ENCODE measurements at places on chromosomes 1 and 21.

DNA sequence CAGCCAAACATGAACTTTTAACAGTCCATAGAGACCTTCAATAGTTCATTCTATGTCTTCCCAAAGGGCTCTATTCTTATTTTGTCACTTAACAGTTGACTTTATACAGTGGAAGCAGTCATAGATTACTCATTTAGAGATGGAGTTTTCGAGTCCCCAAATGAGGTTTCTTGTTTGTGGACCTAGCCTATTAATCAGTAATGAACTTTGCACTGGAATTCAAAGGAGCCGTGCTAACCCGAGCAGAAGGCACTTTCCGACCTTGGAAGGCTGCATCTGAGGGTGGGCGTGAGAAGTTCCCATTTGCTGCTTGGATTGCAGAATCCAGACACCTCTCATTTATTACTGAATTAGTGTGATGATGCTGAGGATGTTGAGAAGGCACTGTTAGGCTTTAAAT lies 46.4 kb downstream of the TTC39A start:
- DNase-seq, result no peak

- no peak for DNase-seq
Measured at GRCh38 chr1:108583757-108584427, 24.0 kb downstream of the EEIG2 start.

DNA sequence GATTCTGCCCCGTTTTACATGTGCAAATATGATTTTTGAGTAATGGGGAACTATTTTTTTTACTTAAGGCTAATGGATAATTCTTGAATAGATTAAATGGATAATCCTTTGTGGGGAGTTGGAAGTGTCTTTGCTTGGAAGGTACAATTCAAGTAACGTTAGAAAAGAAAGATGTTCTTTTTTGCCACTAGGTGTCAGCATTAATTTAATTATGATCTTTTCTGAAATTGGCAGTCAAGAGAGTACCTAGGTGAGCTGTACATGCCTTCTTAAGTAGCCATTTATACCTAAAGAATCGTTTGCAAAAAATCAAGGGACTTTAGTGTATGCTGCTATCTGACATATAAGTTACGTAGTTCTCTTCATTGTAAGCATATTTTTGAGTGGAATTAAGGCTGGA lies 2.2 kb downstream of the FBXO28 start:
- no peak for DNase-seq

DNA sequence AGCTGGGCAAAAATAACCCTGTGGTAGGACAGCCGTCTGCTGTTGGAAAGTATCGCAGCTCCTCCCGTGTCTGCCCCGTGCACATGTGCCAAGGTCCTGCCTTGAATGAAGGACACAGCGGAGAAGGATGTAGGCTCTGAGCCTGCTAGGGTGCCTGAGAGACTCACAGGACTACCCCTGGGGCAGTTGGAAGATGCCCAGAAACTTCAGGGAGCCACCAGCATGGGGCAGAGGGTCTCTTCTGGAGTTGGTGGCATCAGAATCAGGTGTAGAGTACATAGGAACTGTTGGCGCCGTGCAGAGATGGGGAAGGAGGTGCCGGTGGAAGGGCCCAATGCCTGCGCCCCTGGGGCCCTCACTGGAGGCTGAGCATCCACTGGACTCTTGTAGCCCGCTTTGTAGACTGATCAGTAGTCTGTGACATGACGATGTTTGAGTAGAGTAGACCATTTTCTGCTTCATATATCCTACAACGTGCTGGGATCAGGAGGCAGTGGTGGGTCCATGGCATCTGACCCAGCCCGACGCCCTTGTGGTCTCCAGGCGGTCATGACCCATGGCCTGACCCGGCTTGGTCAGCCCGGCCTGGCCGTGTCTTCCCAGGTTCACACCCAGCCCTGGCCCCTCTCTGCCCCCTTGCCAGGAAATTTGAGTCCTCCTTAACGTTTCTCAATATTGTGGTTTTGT lies 5.3 kb upstream of the C1orf174 start:
- DNase-seq, result no peak

GRCh38 chr1:90720145-90720636 lies 3.1 kb upstream of the BARHL2 start:
- no peak for DNase-seq

- no peak for DNase-seq
Measured at GRCh38 chr1:113545626-113546025, 155.3 kb downstream of the MAGI3 start.

DNA sequence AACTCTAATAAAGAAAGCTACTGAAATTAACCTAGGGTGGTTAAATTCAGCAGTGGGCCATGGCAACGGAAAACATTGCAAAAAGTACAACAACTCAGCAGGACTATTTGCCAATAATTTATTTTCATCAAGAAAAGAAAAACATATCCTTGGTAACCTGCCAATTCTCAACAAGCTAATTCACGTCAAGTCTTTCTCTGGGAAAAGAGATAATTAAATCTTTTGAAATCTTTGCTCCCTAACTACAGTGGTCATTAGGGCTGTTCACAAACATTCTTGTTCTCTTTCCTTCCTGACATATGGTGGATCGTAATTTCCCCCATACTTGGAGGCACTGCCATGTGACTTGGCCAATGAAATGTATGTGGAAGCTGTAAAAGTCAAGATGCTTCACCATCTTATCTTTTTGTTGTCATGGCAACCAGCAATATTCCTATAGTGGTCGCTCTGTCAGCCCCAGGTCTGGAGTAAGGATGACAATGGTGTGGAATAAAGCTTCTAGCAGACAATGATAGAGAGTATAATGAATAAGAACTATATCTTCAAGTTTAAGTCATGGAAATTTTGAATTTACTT lies 29.6 kb upstream of the ZNF326 start:
- no peak for DNase-seq

DNA sequence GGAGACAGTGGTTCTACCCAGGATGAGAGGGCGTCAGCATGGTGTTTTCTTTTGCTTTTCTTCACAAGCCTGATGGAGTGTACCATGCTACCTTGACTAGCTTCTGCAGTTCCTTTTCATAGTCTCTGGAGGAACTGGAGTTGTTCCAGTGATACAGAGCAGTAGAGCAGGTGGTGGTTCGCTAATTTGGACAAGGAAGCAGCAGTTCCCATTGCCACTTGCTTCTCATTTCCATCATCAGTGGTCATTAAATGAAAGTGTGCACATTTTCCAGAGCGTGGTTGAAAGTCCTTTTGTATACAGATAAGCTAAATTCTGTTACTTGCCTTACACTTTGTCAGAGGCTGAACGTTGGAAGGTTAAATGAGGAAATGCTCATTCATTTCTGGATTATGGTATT lies 182.3 kb downstream of the C1orf21 start:
- no peak for DNase-seq

GRCh38 chr1:205518661-205519540 lies 14.4 kb downstream of the CDK18 start:
- no peak for DNase-seq

GRCh38 chr1:222643606-222643937 lies 25.7 kb downstream of the MIA3 start:
- no peak for DNase-seq

DNA sequence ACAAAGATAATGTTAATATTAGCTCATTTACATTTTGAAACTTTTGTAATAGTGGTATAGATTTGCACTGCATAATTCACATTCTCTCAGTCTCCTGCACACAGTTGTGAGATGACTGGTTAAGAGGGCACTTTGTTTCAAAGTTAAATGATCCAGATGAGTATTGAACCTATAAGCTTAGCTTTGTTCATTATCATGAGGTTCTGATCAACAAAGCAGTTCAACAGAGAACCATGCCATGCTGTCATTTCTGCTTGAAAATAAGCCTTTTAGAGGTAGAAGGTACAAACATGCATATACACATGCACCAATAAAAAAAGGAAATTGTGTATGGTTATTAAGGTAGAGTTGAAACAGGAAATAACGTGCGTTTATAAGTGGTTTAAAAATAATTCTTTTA lies 4.8 kb downstream of the RAP1A start:
- DNase-seq, result no peak

DNA sequence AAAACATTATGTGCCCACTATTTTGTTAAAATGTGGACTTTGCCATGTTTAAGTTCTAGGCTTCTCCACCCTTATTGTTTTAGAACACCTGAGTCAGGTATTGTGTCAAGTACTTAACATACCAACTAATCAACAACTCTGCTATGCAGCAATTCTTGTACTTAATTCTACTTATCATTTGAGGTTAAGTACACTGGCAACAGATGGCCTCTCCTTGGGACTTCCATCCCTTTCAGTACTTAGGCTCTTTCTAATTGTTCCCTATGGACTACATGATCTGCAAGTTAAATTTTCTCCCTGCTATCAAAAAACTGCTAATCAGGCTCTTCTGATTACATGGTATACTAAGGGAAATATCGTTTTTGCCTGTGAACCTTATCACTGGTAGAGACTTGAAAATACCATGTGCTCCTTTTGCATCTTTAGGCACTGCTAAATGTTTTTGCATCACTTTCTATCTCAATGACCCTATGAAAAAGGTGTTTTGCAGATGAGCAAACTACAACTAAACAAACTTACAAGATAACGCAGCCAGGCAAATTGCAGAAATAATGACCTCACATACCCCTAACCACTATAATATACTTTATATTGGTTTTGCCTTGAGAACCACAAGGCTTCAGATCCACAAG lies 18.9 kb downstream of the SFPQ start:
- DNase-seq, result no peak

DNA sequence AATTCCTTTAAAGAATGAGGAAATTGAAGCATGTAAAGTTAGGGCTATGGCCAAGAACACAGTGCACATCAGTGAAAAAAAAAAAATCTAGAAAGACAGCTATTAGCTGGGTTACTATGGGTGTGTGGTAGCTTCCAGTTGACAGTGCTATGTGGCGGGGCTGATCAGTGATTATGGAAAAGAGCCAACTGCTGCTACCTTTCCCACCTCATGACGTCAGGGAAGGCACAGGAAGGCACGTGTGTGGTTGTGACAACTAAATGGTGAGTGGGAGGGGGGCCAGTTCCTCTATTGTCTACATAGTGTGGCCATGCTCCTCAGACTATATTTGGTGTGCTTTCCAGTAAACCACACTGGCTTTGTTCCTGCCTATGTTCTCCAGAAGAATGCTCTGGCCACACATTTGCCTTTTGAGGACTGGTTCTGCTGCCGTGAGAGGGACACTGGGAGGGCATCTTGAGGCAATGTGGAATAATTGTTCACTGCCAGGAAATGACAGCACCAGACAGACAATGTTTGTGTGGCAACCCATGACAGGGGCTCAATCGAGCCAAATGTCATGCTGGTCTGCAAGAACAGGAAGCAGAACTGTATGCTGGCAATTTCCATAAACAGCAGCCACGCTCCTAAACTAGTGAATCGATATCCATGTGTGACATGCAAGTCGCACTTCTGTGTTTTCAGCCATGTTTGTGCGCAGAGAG lies 3.0 kb upstream of the SDE2 start:
- DNase-seq, result no peak

GRCh38 chr1:109927911-109928321 lies 17.3 kb downstream of the CSF1 start:
- no peak for DNase-seq

- DNase-seq, result no peak
Measured at GRCh38 chr1:75334876-75335389, 200.7 kb downstream of the LHX8 start.

DNA sequence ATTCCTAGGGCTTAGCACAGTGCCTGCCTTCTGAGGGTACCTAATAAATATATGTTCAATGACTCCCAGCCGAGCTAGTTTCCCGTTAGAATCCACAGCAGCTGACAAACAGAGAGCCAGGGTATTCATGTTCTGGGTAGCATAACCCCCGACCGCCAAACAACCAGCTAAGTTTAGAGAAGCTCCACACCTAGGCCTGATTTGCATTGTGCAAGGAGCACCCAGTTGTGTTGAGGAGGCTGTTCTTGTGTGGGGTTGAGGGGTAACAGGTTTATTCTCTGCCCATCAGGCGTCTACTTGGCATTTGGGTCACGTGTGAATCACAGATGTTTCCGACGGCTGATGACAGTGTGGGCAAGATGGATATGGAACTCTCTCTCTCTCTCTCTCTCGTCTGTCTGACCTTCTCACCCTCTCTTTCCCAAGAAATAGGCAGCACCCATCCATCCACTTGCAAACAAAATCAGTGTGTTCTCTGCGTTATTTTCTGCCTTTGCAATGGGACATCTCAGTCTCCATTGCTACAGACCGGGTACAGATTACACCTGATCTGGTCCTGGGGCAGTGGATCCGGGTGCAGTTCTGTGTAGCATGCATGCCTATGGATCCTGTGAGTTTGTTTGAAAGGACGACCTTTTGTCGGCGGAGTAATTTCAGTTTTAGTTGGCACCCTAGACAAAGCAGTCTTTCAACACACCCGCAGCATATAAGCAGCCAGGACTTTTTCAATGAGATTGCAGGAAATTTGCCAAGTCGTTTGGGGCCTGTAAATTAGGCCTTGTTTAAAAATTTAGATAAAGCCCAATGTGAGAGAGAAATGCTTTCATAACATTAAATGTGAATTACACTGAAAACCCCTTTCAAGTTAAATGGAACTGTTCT lies 29.4 kb downstream of the KAZN start:
- DNase-seq, result no peak

- no peak for DNase-seq
Measured at GRCh38 chr1:230272557-230272956, 153.6 kb downstream of the PGBD5 start.

DNA sequence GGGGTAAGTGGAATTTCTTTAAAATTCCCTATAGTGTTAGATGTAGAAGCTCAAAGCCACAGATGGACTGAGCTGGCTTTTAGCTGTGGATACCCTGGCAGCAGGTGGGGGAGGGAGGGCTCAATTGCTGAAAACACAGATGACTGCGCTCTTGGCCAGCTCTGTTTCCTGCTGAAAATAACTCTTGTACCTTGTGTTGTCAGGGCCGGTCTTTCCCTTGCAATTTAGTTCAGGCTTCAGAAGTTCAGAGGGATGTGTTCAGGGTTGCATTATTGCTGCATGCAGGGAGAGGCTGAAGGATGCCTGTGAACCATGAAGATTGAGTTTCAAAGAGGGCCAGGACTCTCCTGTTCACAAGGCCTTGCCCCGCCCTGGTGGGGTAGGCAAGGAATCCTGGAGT lies 58.1 kb upstream of the GCLM start:
- no peak for DNase-seq

GRCh38 chr1:37721565-37721964 lies 29.2 kb downstream of the CDCA8 start:
- no peak for DNase-seq

DNA sequence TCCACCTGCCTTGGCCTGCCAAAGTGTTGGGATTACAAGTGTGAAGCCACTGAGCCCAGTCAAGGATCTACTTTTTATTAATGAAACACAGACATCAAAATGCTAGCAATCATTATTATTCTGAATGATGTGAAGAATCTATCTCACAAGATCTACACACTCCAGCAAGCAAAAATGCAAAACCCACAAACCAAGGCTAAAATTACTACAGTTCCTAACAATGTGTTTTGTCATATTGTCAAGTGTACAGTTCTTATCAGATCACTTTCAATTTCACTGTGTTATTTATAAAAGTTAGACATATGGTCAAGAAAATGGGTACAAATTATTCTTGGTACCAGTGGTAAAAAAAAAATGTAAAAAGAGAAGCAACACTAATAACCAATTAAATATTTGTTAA lies 61.3 kb upstream of the SDC3 start:
- DNase-seq, result no peak

DNA sequence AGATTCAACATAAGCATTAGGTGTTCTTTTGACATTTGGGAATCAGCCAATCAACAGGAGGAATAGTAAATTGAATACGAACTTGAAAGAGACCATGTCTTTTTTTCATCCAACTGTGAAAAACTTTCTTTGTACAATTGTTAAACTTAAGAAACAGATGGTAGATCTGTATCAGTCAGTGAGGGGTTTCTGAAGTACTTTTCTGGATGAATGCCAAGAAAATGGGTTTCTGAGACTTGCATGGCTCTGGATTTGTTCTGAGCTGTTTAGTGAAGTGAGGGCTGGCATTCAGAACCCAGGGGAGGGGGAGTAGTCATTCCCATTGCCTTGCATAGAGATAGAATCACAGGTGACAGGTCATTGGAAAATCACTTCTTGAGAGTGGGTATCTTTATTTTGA lies 37.4 kb downstream of the PTPRC start:
- DNase-seq, result no peak
